ENCODE measurements at places on chromosomes 4 and X.

DNA sequence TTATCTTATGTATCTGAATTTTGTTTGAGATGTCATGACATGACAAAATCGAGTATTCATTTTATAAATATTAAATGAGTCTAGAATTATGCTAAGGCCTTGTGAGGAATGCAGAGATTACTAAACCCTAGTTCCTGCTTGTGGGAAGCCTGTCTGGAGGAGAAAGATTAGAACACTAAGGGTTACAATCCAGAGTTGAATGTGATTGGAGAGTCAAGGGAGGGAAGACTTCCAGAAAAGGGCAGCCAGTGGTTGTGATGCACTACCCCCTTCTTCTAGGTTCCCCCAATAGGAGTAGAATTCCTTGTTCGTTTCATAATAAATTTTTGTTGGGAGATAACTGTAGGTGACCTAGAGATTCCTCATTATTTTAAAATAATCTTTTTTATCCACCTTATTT lies 141.1 kb downstream of the AFF1 start:
- DNase-seq, result no peak

- no peak for DNase-seq
Measured at GRCh38 chrX:66677430-66677829, 38.6 kb upstream of the EDA2R start.

DNA sequence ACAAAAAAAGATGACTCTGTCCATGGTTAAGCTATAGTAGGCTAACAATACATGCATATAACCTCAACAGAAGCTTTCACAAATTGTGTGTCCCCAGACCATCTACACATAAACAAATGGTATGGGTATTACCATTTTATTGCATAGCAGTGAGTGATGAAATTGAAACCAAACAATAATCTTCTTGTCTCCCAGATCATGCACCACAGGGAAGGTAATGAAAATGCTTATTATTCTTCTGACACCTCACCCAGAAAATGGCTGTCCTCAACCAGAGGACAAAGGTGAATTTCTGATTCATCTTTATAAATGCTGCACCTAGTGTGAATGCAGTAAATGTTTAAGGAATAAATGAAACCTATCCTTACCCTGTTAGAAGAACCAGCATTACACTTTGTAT lies 8.0 kb downstream of the PRSS12 start:
- DNase-seq, result no peak

DNA sequence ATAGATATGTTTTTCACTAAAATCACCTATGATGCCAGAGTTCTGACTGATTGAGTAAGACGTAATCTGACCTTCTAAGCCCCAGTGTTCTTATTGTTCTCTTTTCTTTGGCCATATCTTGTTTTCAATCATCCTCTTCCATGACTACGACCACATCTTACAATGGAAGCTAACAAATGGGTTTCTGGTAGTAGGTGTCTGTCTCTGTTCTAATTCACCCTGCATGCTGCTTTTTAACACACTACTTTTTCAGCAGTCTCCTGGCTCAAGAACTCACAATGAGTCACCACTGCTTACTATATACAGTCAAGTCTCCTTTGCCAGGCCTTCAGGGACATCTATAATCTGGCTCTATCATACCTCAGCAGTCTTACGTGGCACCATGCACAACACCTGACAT lies 146.1 kb downstream of the NEXMIF start:
- DNase-seq, result peak; percentile 34

DNA sequence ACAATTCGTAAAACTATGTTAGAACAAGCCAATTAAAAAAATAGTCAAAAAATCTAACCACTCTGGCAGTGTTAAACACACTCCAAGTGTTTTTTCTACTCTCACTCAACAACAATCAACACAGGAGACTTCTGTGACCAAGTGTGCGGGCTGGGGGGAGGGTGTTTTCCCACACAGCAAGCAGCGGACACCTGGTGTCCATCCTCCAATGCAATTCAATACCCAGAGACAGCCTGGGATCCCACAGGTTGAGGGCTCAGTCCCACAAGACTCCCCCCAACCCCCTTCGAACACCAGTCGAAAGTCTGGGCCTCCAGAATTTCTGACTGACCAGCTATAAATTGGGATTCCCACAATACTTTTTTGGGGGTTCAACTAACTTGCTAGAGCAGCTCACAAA lies 8.3 kb upstream of the PIM2 start:
- DNase-seq, result no peak

GRCh38 chr4:183766140-183766539 lies 107.0 kb downstream of the TRAPPC11 start:
- DNase-seq, result no peak

- no peak for DNase-seq
Measured at GRCh38 chr4:55617587-55618197, 18.4 kb downstream of the NMU start.

DNA sequence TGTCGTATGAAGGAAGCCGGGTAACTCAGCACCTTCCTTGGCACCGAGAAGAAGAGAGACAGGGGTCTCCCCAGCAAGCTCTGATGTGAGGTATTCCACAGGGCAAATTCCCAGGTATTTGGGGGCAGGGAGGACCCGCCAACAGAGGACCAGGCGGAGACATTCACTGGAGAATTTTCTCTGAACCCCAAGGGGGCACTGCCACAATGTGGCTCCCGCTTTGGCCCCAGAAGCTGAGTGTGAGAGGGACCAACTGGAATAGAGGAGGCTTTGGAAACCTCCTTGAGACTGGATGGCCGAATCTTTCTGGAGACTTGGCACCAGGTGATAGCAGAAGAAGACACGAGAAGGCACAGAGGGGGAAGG lies 735 bp upstream of the GABRE start:
- DNase-seq, result no peak

GRCh38 chrX:147935156-147935758 lies 23.5 kb downstream of the FMR1 start:
- DNase-seq, result peak; percentile 48

DNA sequence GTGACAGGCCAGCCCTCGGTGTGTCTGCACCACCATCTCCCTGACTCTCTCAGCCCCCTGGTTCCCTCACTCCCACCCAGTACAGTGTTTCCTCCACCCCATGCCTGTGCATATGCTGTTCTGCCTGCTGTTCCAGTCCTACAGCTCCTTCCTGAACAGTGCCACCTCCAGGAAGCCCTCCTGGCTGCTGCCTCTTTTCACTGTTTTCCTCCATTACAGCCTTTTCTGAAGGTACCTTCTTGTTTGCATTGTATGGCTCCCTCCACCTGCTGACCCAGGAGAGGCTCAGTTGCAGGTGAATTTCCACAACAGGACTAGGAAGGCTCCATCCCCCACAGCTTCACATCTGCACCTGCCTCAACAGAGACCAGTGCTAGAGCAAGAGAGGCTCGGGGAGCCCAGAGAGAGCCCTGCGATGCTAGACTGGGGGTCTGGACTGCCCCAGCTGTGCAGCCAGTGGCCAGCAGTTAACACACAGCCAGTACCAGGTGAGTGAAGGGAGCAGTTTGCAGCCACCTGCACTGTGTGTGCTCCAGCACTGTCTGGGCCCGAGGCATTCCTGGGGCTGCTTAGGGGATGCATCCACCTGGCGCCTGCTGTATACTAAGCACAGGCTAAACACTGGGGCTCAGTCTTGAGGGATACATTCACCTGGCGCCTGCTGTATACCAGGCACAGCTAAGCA lies 92.0 kb downstream of the ADRA2C start:
- no peak for DNase-seq

GRCh38 chr4:188396037-188396436 lies 256.8 kb downstream of the TRIML1 start:
- DNase-seq, result no peak

GRCh38 chrX:152640034-152640818 lies 2.5 kb downstream of the GABRQ start:
- peak; percentile 29 for DNase-seq

DNA sequence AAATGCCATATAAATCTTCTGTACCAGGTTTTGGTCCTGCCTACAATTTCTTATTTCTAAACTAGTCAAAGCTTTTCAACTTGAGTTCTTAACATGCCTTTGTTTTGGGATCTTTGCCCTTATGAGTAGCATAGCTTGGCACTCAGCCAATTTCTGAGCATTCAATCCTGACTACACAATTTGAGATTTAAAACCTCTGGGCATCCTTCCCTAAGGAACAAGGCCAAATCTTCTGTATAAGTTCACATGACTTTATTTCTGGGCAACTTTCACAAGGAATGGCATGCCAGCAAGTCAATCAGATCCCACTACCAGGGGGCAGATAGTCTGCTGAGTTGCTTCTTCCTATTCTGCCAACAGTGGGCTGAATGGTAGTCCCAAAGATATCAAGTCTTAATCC lies 254.2 kb downstream of the ADAMTS3 start:
- DNase-seq, result peak; percentile 93

DNA sequence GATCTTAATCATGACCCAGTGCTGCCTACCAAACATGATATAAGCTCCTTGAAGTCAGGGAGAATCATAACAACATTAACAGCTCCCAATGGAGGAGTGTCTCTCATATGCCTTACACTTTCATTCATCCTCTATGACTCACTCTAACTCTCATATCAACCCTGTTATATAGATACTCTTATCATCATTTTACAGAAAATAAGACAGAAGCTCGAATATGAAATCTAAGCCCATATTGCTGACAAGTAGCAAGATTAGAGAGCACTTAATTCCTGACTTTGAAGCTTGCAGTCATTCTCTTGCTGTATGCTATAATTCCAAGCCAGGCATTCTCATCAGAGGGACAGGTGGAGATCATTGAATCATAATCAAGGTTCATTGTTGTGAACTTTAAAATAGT lies 476.7 kb upstream of the ATOH1 start:
- DNase-seq, result no peak

DNA sequence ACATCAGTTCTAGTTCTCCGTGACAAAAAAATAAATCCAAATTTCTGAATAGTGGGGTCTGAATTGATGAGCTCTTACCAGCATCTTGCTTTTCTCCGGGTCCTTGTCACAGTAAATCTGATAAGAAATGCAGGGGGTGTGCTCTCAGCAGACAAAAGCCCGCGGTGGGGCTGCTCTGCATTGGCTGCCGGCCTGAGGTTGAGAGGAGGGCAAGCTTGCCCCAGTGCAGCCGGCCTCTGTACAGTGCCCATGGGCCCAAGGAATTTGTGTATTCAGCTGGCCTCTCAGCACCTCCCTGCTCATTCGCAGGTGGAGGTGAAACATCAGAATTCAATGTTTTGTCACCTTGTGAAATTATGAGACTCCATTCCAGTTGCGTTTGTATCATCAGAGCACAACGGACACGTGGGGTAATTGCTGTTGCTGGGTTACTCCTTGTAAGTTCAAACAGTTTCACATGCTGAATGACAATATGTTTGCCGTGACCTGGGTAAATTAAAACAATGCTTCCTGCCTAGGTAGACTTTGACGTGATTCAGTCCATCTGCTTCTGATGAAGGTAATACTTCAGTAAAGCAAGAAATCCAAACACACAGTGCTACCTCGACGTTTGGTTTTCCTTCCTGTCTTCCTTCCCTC lies 596.4 kb downstream of the MID1IP1 start:
- DNase-seq, result no peak

DNA sequence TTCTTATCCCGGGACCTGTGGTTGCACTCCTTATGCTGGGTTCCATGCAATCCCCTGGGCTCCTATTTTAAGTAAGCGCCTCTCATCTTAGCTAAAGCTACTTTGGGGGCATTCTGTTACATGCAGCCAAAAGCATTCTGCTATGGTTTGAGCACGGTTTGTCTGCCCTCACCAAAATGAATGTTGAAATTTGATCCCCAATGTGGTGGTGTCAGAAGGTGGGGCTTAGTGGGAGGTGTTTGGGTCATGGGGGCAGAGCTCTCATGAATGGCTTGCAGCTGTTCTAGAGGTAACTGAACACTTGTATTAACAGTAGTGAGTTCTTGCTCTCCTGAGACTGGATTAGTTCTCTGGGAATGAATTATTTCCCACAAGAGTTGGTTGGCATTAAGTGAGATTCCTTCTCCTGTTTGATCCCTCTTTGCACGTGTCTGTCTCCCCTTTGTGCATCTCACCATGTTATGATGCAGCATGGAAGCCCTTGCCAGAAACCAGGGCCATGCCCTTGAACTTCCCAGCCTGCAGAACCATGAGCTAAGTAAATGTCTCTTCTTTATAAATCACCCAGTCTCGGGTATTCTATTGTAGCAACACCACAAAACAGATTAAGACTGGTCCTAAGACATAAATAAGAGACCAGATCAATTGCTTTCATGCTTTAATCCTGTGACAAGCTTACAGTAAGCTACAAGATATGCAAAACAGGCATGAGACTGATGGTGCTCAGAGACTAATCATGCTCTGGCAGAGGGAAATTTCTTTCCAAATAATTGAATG lies 141.8 kb downstream of the TSPAN5 start:
- peak; percentile 25 for DNase-seq

- peak; percentile 12 for DNase-seq
Measured at GRCh38 chrX:83416273-83416672, 91.8 kb upstream of the POU3F4 start.

DNA sequence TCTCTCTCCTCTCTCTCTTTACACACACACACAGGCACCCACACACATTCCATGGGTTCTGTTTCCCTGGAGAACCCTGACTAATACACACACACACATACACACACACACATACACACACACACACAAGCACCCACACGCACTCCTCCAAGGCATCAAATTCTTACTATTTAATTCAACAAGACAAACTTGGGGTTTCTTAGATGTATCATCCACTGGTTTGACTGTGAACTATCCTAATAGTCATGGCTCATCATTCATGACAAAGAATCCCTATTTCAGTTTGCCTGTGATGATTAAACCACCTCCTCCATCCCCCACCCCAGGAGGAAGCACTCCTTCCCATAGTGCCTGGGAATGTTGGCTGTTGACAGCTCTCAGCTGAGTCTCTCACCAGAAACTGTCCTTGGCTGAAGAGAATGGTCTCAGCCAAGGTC lies 98.2 kb downstream of the USP46 start:
- DNase-seq, result no peak

DNA sequence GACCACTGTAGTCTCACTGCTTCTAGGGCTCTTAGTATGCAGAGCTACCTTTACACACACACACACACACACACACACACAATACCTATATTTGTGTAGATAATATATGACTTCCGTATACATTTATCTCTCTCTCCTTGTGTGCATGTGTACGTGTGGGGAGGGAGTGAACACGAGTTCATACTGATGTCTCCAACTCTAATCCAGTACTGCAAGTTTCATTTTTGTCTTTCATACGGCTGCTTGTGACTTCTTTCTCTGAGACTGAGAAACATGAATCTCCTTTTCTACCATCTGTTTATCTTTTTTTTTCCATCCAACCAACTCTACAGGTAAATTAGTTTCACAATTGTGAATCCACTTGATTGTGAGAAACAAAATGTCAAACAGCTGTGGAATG lies 1229.5 kb upstream of the AGA start:
- no peak for DNase-seq

- peak; percentile 75 for DNase-seq
Measured at GRCh38 chr4:89410687-89411086, 103.1 kb upstream of the GPRIN3 start.
